ENCODE measurements at places on chromosomes 2 and 18.

- no peak for DNase-seq
Observed at GRCh38 chr18:36153771-36154170, 24.1 kb downstream of the ELP2 start.

DNA sequence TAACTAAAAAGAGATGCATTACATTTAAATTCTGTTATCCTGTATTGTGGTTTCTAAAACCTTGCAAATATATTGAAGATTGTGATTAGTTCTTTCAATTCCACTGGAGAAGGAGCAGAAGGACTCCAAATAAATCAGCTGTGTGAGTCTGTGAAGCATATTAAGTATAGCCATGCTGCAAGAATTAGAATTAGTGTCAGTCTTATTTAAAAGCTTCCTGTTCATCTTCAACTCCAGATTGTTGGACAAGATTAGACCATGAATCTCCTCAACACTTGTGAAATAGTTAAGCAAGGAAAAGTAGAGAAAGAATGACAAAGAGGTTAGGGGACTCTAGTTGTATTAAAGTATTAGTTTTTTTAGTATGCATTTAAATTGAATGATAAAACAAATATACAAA lies 92.5 kb upstream of the LRP1B start:
- no peak for DNase-seq

DNA sequence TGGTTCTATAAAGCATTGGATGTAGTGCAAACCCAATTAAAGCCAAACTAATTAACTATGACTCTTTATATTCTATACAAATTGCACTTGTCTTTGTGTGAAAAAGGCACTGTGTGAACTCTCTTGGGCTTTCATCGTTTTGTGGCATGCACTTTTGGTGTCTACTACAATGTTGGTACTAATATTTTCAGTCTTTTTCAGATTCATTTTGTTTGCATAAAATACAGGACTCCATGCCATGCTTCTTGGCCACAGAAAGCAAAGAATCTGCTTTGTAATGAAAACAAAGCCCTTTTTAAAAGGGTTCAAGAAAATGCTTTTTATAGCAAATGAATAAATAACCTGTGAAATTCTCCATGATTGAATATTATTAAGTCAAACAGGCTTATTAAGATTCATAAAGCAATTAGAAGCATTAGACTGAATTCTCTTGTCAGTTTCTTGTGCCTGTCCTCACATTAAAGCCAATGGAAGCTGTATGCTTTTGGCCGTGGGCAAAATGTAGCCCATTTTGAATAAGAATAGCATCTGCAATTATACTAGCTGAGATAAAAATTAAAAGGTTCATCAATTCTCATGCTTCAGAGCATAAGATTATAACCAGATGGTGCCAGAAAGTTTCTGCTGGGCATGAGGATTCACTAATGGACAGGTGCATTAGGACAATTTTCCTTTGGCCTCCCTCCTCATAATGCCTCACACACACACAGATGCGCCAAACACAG lies 1665.2 kb downstream of the SUCLG1 start:
- DNase-seq = no peak

- no peak for DNase-seq
Observed at GRCh38 chr18:61582202-61582710, 249.0 kb downstream of the CDH20 start.

Measured in neural progenitor cell (in vitro differentiated cells).